ENCODE measurements at places on chromosomes 7 and 10.
A peak's percentile ranks its signal among the peaks of the same experiment; 100 is the strongest.

GRCh38 chr7:112905950-112906349 lies 115.8 kb upstream of the TMEM168 start:
- DNase-seq: no peak

GRCh38 chr7:106462365-106462859 lies 177.6 kb upstream of the NAMPT start:
- DNase-seq: peak; percentile 41

DNA sequence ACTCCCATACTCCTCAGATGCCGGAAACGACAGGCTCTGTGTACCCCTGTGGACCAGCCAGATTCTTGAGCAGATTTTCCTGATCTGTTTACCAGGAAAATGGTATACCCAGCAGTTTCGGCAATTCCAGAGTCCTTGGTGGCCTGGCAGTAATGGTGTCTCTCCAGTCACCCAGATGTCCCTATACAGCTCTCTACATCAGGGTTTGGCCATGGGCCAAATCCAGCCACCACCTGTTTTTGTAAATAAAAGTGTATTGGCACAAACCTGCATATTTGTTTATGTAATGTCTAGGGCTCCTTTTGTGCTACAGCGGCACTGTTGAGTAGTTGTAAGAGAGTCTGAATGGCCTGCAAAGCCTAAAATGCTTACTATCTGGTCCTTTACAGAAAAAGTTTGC lies 491.3 kb downstream of the RPS24 start:
- no peak for DNase-seq

DNA sequence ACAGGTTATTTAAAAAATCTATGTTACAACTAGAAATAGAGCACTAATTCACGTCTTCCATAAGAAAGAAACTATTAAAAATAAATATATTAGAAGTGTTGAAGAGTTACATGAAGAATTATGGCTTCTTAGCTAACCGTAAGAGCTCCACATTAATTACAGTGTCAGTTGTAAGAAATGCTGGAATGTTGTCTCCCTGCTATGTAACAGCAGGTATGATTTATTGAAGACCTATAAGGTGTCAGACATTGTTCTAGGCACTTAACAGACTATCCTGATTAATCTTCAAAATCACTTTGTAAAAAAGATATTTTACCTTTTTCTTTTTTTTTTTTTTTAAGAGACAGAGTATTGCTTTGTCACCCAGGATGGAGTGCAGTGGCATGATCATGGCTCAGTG lies 75.8 kb upstream of the NEBL start:
- no peak for DNase-seq

GRCh38 chr7:130506358-130506757 lies 14.5 kb downstream of the MEST start:
- DNase-seq: no peak

DNA sequence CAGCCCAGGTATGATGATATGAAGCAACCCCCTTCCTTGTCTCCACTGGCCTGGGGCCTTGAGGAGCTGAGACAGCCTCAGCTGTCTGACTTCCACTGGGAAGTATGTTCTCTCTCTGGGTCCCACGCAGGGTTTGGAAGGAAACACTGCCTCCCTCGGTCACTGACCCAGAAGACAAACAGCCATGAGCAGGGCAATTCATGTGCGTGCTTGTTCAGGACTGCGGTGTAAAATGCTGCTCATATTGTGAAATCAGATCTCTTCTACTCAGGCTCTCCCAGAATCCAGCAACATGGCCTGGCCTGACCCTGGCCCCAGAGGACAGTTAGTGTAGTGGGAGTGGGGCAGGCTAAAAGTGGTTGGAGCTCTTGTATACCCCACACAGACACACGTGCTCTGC lies 2.8 kb downstream of the CLCN1 start:
- peak; percentile 24 for DNase-seq

- no peak for DNase-seq
Observed at GRCh38 chr7:47622586-47622945, 40.7 kb upstream of the TNS3 start.

All from Caco-2 (cell line).